ENCODE measurements at places on chromosomes 7 and 10.

- no peak for DNase-seq
These were observed 767.9 kb downstream of the GRID1 start for GRCh38 chr10:85598646-85599045.

- no peak for DNase-seq
These were observed 51.2 kb downstream of the PRKAG2 start for GRCh38 chr7:151825721-151826120.

- no peak for DNase-seq
These were observed 466.7 kb downstream of the TYW1 start for GRCh38 chr7:67463316-67463715.

DNA sequence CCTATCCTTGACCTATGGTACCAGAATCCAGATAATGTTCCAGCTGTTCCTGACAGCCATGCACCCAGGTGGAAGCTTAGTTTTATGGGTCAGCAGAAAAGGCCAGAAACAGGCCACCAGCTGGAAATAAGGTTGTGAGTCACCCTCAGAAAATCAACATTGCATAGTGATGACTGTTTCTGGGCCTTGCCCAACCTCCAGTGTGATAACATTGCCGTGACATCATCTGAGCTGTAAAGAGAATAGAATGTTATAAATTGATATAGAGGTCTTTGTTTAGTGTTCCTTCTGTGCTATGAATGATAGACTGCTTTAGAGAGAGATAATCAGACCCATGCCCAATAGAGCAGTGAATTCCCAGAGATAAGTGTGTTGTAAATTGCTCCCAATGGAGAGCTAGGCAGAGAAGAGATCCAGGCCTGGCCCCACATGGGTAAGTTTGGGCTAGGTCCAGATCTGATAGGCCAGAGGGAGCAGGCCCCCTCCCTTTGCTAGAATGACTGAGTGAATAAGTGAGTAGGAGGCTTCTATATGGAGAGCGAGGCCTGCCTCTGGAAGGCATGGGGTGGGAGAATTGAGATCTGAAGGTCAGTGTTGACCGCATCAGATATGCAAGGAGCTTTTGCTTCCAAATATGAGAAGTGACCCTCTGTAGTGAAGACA is 14.2 kb upstream of the HPS1 start:
- DNase-seq, result no peak

DNA sequence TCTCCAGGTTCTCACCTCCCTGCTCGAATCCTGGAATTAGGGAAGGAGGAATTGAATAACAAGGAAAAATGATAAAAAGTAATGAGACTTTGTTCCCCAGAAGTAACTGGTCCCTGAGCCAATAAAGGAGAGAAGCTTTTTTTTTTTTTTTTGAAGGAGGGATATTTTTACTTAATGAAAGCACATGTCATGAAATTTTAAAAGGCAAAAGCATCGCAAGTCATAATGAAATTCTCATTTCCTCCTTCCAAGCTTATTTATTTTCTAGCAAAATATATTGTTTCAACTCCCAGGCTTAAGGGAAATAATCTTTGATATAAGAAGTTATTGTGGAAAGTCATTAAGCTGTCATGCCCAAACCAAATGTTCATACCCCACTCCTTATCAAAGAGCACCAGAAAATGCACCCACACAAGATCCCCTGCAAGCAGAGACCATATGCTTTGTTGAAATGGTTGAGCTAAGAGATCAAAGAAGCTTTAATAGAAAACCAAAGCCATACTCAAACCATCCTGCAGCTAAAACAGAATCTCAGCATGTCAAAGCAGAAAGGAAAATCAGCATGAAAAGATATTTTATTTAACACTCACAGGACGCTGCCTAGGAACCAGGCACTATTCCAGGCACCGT is 16.7 kb upstream of the ABCC2 start:
- no peak for DNase-seq
